ENCODE measurements at places on chromosomes 2 and 18.
A peak's percentile ranks its signal among the peaks of the same experiment; 100 is the strongest.

GRCh38 chr2:216596236-216596979 lies 36.8 kb upstream of the IGFBP2 start:
- DNase-seq, result no peak

DNA sequence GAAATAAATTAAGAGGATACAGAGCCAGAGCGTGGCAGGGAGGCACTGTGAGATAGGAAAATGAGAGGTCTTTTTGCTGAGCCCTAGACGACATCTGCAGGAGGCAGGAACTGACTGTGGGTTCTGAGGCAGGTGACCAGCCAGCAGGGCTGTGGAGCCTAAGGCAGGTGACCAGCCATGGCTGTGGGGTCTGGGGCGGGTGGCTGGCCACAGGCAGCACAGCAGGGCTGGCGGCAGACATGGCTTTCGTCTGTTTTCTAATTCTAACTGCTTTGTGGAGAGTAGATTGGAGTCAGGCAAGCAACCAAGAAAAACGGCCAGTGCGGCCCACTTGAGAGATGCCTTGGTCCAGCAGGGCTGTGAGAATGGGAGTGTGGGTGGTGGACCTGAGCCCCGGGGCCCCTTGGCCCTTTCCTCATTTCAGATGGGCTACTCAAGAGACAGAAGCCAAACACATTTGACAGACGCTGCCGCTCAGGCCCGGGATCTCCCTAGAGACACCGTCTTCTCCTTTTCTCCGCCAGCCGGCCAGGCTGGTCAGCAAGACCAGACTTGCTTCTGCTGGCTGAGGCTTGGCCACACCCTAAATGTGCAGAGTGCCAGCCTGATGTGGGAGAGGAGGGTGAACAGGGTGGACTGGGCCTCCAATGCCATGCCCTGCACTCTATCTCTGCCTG lies 19.7 kb upstream of the GNAL start:
- DNase-seq, result no peak

GRCh38 chr18:64401268-64402060 lies 252.6 kb upstream of the LINC00305 start:
- DNase-seq, result no peak

GRCh38 chr18:62486290-62486964 lies 36.4 kb upstream of the ZCCHC2 start:
- DNase-seq, result no peak

- DNase-seq, result no peak
Measured at GRCh38 chr18:55908901-55909366, 320.9 kb upstream of the TCF4 start.

- DNase-seq, result no peak
Measured at GRCh38 chr2:240622060-240622411, 3.2 kb upstream of the GPR35 start.

GRCh38 chr2:120453635-120453998 lies 107.7 kb downstream of the INHBB start:
- no peak for DNase-seq

GRCh38 chr18:55457028-55457427 lies 131.0 kb downstream of the TCF4 start:
- DNase-seq, result no peak

- no peak for DNase-seq
Measured at GRCh38 chr18:56299740-56300139, 338.7 kb downstream of the TXNL1 start.

DNA sequence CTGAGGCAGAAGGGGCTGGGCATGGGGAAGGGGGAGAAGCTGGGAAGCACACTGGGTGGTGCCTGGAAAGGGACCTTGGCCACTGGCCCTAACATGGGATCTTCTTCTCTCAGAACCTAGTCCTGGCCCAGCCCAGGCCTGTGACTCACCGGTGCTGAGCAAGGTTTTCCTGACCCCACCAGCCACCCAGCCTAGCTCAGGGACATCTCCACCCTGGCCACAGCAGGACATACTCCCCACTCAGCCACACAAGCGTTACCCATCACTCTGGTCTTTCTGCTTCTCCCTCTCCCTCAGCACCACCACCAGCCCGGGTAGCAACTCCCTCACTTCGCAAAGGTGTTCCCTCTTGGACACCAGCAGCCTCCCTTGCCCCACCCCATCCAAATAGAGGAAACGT lies 22.8 kb downstream of the TNS1 start:
- no peak for DNase-seq

DNA sequence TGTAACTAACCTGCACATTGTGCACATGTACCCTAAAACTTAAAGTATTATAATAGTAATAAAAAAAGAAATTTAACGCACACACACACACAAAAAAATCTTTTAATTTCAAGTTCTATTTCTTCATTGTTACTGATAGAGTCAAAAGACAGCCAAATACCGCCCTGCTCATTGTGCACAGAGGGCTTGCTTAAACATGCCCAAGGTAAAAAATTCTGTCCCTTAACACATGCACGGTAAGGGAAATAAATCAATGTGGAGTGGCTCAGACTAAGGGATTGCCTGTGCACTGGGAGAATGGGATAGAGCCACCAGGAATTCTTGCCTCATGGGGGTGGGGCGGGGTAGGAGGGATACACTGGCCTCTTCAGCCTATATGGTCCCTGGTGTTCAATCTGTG lies 468.0 kb downstream of the NUP35 start:
- DNase-seq, result no peak

- no peak for DNase-seq
Measured at GRCh38 chr2:217685255-217685605, 317.6 kb downstream of the TNS1 start.

GRCh38 chr18:47050468-47050867 lies 15.0 kb upstream of the ELOA2 start:
- DNase-seq, result no peak

GRCh38 chr2:181784556-181784955 lies 104.2 kb upstream of the NEUROD1 start:
- DNase-seq, result no peak

DNA sequence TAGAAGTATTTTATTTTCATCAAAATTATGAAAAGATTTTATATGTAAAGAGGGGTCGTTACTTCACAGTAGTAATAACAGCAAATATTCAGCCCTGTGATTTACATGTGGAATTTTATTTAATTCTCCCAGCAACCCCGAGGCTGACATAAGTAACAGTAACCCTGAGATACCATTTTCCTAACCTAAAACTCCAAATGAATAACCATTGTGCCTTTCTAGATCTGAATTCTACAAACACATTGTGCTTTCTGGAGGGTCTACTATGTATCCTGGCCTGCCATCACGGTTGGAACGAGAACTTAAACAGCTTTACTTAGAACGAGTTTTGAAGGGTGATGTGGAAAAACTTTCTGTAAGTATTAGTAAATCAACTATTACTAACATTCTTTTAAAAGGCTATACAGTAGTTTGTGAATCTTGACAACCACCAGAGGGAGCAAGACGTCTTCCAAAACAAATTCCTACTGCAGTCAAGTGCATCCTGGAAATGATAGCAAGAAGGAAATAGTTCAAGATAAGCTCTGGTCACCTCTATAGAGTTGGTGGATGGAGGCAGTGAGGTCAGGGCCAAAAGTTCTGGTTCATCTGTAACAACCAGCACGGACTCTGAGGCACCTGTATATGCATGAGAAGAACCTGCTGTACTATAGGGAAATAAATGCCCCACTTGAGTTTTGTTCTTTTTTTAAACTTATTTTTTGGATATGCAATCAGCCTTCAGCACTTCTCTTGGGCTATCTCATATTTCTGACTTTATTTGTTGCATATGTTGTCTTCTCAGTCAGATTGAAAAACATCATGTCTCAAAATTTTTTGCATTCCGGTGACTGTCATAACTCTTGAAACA lies 37.4 kb downstream of the ACTR2 start:
- DNase-seq, result no peak

DNA sequence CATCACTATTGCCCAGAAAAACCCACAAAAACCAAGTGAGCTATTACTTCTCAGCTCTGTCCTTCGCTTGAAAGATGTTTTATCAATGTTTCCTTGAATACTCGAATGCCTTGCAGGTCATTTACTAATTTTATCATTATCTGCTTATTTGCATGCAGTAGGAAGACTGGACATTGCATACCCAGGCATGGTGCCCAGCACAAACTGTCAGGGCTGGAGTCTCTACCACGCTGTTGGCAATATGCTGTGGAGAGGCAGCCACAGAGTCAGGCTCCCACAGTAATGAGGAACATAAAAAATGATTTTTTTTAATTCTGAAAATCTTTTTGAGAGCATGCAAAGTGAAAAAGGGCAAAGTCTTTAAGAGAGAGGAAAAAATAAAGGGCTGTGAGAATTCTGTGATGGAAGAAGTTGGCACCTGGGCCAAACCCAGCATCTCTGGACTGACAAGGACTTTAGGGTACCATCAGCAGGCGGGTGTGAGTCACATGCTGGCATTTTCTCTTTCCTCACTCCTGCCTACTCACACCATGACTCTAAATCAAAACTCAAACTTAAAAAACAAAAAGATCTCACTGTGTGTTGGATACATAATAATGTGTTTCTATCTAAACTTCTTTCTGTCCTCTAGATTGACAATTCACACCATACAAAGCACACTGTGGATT lies 709.8 kb upstream of the FANCL start:
- no peak for DNase-seq

DNA sequence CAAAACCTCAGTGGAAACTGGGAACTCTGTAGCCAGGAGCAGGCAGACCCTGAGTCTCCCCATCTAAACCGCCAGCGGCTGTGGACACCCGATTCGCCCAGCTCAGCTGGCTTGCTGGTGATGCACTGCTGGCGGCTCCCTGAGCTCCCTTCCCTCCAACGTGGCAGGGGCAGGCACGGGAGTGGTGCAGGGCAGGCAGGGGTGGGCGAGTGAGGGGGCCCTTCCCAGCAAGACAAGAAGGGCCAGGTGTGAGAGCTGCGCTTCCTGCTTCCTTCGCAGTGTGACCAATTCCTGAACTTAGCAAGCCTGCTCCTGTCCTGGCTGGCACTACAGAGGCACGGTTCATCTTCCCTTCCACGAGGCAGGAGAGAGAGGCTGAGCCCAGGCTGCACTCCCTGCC lies 12.3 kb upstream of the SEMA4C start:
- no peak for DNase-seq

DNA sequence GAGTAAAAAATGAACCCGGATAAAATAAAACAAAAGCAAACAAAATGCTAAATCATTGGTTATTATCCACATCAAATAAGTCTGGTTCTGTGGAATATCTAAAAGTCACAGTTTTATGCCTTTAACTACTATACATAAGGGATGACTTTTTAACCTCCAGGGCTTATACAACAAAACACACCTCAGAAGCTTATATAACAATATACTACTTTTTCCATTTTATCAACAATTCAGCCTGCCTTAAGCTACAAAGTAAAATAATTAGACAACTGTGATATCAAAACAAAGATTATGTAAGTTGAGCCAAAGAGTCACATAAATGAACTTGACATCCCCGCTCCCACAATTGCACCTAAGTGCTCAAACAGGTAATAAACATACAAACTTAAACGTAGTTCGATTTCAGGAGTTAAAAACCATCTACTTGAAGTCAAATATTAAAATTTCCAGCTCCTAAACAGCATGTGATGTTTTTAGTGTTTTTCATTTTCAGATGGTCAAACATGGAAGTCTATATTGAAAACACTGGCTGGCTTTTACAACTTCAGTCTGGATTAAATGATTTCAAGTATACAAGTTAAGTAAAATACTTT lies 54.7 kb downstream of the ATIC start:
- DNase-seq, result no peak

- DNase-seq, result no peak
Measured at GRCh38 chr2:30656079-30656478, 151.2 kb downstream of the CAPN13 start.

DNA sequence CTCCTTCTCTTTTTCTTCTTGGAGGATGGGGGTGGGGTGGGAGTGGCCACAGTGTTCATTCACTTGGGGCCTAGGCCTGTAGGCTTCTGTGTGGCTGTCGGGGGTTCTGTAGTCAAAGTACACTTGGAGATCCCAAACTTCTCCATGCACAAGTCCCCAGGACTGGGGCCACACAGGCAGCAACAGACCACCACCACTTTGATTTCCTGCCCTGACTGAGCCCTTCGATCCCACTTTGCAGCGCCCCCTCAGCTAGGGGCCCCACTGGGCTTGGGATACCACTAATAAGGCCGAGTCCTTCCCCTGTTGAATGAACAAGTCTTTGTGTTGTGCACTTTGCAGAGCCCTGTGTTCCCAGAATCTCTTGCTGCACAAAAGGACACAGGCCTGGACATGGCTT lies 5.5 kb upstream of the TEX51 start:
- no peak for DNase-seq

- DNase-seq, result peak; percentile 41
Measured at GRCh38 chr2:70498054-70498453, 55.6 kb downstream of the TGFA start.

- no peak for DNase-seq
Measured at GRCh38 chr18:46407486-46408166, 249.4 kb downstream of the LOXHD1 start.

GRCh38 chr2:72149556-72150156 lies 2.0 kb upstream of the CYP26B1 start:
- peak; percentile 53 for DNase-seq

- no peak for DNase-seq
Measured at GRCh38 chr2:195535911-195536522, 121.0 kb upstream of the SLC39A10 start.

DNA sequence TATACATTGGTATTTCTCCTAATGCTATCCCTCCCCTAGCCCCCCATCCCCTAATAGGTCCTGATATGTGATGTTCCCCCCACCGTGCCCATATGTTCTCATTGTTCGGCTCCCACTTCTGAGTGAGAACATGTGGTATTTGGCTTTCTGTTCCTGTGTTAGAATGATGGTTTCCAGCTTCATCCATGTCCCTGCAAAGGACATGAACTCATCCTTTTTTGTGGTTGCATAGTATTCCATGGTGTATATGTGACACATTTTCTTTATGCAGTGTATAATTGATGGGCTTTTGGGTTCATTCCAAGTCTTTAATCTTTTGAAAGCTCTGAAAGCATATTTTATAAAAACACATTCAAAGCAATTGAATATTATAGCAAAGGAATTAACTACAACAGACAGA lies 1169.4 kb upstream of the ZEB2 start:
- no peak for DNase-seq

GRCh38 chr2:29114946-29115609 lies at the start of gene CLIP4:
CLIP4 (plus strand) TSS chr2:29115415; CDS start chr2:29121389, 5,974 bp downstream.
- peak; percentile 57 for DNase-seq

DNA sequence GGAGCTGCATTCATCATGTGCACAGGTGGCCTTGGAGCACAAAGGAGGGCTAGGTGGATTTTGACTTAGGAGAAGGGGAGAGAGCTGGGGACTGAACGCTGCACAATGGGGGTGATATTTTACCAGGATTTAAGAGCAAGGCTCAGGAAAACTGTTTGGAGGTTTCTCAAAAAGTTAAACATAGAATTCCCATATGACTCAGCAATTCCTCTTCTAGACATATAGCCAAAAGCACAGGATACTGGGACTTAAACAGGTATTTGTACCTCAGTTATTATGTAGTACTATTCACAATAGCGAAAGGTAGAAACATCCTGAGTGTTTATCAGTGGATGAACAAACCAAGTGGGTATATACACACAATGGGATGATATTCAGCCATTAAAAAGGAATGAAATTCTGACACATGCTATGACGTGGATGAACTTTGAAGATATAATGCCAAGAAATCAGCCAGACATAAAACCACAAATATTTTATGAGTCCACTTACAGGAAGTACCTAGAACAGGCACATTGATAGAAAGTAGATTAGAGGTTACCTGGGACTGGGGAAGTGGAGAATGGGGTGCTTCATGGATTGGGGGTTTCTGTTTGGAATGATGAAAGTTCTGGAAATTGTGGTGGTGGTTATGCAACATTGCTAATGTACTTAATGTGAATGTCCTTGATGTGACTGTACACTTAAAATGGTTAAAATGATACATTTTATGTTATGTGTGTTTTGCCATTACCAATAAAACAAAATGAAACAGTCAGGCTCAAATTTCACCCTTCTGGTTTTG lies 216.9 kb downstream of the HAUS1 start:
- DNase-seq, result no peak

All from ecto neural progenitor cell (in vitro differentiated cells).